Globus pallidus (tissue), 1 donor: ENCODE measurements at places on chromosomes 7 and 10.

GRCh38 chr10:123882177-123882576, 9.4 kb downstream of the CPXM2 start:
- DNase-seq = no peak

DNA sequence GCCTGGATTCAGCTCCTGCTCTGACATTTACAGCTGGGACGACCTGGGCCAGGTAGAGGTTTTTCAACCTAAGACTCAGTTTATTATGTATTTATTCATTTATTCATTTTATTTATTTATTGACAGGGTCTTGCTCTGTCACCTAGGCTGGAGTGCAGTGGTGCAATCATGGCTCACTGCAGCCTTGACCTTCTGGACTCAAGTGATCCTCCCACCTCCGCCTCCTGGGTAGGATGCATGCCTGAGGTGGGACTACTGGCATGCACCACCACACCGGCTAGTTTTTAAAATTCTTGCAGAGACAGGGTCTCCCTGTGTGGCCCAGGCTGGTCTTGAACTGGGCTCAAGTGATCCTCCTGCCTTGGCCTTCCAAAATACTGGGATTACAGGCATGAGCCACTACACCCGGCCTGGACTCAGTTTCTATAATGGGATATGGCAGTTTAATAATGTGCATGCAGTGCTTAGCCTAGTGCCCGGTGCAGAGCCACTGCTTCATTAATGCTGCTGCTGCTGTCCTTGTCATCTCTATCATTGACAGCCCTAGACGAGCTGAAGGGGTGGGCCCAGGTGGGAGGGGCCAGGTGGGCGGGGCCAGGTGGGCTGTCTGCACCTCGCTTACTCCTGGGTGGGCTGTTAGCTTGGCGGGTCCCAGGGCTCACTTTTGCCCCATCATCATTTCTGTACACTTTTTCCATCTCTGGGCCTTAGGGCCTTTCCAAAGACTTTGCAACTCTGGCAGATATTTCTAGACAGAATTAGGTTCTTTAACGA, 92.6 kb downstream of the LHPP start:
- no peak for DNase-seq

- peak; percentile 54 for DNase-seq
These were observed 105.6 kb upstream of the NRBF2 start for GRCh38 chr10:63027531-63027930.

GRCh38 chr7:103666326-103666725, 220.3 kb upstream of the SLC26A5 start:
- DNase-seq = no peak

- DNase-seq = no peak
These were observed 147.1 kb downstream of the MLLT10 start for GRCh38 chr10:21681156-21681555.

GRCh38 chr7:158023681-158024350, 563.8 kb downstream of the PTPRN2 start:
- DNase-seq = no peak

GRCh38 chr10:43957267-43958070, 308.8 kb upstream of the ZNF32 start:
- DNase-seq = no peak

- no peak for DNase-seq
These were observed 857 bp upstream of the FOXP2 start for GRCh38 chr7:114413761-114414155.
